Activated naive CD8-positive, alpha-beta T cell treated with anti-CD3 and anti-CD28 coated beads, Interleukin-2, amount 50 U/mL, for 24 hours (primary cell): ENCODE measurements at places on chromosomes 6 and 20.
A peak's percentile ranks its signal among the peaks of the same experiment; 100 is the strongest.

GRCh38 chr20:37922016-37922415 lies 19.1 kb downstream of the VSTM2L start:
- DNase-seq, result peak; percentile 18

DNA sequence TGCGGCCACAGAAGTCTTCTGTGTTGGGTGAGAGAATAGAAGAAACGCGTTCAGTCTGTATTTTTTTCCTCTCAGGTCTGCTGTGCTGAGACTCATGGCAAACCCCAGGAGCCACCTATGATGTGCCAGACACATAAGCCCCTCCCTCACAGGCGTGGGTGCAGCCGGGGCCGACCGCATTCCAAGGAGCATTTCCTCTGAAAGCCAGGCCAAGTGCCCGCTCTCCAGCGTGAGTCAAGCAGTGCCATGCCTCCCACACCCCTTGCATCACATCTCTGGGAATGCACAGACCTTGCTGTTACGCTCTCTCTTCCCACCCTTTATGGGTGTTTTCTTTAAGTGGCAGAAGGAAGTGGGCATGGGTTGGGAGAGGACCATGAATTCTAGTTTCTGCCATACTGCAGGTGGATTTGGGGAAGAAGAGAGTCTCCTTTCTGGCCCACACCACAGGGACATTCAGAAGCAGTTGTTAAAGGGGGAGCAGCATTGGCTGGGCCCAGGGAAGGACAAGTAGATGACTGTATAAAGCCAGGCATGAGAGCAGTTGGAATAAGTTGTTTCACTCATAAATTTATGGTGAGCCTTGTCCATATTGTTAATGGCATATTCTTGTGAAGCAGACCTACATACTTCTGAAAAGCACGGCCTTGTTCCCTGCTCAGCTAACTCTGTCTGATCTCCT lies 37.1 kb upstream of the TFAP2A start:
- DNase-seq, result no peak

GRCh38 chr6:16078064-16078463 lies 50.8 kb upstream of the MYLIP start:
- DNase-seq, result no peak

DNA sequence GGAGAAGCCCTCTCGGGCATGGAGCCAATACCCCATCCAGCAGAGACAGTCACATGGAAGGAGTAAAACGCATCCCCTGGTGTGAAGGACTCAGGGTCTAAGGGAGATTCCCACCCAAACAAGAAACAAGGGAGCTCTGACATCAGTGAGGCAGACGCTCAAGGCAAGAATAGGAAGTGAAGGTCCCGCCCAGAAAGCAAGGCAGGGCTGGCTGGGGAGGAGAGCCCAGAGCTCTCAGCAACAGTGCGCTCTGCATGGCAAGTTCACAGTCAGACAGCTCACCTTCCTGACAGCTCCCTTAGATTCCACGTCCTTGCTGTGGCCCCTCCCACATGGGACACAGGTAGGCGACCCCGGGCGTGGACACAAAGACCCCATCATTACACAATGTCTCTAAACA lies 85.6 kb downstream of the TTLL2 start:
- DNase-seq, result no peak

- DNase-seq, result no peak
Measured at GRCh38 chr6:72911463-72912155, 289.7 kb downstream of the KCNQ5 start.

DNA sequence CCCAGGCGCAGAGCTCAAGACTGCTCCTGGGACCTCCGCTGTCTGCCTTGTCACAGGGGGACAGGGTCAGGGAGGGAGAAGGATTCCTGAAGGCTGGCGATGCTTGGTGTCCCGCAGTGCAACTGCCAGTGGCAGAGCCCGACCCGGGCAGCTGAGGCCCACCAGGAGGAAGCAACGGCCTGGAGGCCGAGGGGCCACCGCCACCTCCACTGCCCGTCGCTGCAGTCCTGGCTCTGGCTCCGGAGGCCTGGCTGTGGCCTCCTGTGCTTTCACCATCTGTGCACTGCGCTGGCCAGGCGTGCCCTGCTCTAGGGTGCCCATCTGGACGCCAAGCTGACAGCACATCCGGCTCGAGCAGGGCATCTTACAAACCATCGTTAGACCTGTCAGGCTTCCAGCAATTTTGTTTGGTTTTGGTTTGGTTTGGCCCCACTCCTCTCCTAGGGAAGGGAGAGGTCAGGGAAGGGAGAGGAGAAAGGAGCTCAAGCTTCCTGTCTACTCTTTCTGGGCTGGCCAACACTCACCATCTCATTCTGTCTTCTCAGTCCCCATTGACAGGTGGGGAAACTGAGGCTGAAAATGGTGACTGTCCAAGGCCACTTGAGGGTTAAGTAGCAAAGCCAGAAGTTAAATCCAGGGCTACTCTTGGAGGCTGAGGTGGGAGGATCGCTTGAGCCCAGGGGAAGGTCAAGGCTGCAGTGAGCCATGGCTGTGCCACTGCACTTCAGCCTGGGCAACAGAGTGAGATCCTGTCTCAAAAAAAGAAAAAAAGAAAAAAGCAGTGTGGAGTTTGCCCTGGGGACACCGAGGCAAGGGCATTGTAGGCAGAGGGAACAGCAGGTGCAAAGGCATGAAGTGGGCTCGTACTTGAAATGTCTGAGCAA lies 37.7 kb upstream of the NOL4L start:
- DNase-seq, result no peak

DNA sequence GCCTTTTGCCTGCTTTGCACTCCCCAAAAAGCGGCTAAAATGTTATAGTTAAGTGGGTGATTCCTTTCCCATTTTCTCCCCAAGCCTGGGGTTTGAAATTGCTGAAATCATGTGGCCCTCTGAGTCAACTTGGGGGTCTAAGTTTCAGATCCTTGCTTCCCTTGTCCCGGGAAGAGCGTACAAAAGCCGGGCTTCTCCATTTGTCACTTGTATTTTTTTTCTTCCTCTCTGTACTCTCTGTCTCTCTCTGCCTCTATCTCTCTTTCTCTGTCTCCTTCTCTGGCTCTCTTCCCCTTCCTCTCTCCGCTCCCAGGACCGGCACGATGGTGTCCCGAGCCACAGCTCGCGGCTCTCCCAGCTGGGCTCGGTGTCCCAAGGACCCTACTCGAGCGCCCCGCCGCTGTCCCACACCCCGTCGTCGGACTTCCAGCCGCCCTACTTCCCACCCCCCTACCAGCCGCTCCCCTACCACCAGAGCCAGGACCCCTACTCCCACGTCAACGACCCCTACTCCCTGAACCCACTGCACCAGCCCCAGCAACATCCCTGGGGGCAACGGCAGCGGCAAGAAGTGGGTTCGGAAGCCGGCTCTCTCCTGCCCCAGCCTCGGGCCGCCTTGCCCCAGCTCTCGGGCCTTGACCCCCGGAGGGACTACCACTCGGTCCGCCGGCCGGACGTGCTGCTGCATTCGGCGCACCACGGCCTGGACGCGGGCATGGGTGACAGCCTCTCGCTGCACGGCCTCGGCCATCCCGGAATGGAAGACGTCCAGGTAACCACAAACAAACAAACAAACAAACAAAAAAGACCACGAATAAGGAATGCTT lies 4.6 kb downstream of the TFAP2B start:
- DNase-seq, result no peak

- DNase-seq, result no peak
Measured at GRCh38 chr6:169450097-169450496, 196.5 kb upstream of the THBS2 start.

DNA sequence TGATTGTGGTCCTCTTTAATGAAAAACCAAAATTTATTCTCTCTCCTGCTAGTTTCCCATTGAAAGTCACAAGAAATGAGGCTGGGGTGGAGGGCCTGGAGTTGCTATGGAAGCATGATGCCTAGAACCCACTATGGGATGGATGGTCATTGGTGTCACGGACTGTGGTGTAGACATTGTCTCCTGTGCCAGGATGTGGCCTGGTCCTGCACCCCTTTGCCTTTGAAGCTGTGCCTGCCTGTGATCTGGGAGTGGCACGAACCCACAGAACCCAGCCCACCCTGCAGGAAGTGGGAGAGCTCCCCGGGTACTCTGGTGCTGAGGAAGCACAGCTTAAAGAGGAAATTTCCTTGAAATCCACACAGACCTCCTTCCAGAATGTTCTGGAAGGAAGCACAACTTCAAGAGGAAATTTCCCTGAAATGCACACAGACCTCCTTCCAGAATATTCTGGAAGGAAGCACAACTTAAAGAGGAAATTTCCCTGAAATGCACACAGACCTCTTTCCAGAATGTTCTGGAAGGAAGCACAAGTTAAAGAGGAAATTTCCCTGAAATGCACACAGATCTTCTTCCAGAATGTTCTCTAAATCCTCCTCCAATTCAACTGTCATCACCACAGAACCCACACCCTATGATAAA lies 105.6 kb downstream of the CDH26 start:
- DNase-seq, result no peak

- DNase-seq, result no peak
Measured at GRCh38 chr6:132020138-132020581, 69.0 kb upstream of the CCN2 start.

- DNase-seq, result no peak
Measured at GRCh38 chr20:43189554-43190331, at the start of gene PTPRT. Gene PTPRT, minus strand, starts transcription at chr20:43189906. Its CDS starts 173 bp downstream, at chr20:43189733.

- DNase-seq, result no peak
Measured at GRCh38 chr20:10179574-10180298, 38.9 kb upstream of the SNAP25 start.

DNA sequence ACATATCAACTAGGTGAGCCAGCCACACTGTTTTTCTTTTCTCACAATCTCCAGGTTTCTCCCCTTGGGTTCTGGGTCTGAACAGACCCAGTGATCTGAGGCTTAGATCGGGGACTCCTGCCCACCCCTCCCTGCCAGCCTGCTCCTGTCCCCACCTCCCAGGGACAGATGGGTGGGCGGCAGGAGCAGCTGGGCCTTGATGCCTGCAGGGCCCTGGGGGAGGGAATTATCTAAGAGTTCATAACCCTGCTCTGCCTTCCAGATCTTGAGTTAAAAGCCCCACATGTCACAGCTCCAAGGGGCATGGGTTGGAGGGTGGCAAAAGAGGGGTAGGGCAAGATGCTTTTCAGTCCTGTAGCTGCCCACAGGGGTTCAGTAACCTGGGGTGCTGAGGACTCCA lies 5.2 kb upstream of the XKR7 start:
- DNase-seq, result no peak

DNA sequence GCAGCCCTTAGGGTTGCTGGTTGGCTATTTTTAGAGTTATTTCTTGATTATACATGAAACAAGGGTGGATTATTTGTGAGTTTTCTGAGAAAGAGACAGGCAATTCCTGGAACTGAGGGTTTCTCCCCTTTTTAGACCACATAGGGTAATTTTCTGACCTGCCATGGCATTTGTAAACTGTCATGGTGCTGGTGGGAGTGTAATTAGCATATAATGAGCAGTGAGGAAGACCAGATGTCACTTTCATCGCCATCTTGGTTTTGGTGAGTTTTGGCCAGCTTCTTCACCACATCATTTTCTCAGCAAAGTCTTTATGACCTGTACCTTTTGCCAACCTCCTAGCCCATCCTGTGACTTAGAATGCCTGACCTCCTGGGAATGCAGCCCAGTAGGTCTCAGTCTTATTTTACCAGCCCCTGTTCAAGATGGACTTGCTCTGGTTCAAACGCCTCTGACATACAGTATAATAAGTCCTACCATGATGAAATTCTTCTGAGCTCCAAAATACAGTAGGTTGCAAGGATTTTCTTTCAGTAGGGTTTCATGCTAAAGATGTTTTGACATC lies 117.1 kb downstream of the ISM1 start:
- DNase-seq, result no peak
